ELF-1 (cell line): ENCODE measurements at places on chromosomes 7 and 10.
A peak's percentile ranks its signal among the peaks of the same experiment; 100 is the strongest.

GRCh38 chr7:27723085-27723484, 16.9 kb upstream of the TAX1BP1 start:
- no peak for DNase-seq

GRCh38 chr10:1251769-1252168, 195.6 kb downstream of the WDR37 start:
- no peak for DNase-seq

GRCh38 chr7:138434597-138435019, 25.5 kb upstream of the TRIM24 start:
- DNase-seq: no peak

- DNase-seq: no peak
Observed at GRCh38 chr7:68276725-68277124, 1280.1 kb downstream of the TYW1 start.

- no peak for DNase-seq
Observed at GRCh38 chr7:6256677-6257535, 15.5 kb downstream of the CYTH3 start.

DNA sequence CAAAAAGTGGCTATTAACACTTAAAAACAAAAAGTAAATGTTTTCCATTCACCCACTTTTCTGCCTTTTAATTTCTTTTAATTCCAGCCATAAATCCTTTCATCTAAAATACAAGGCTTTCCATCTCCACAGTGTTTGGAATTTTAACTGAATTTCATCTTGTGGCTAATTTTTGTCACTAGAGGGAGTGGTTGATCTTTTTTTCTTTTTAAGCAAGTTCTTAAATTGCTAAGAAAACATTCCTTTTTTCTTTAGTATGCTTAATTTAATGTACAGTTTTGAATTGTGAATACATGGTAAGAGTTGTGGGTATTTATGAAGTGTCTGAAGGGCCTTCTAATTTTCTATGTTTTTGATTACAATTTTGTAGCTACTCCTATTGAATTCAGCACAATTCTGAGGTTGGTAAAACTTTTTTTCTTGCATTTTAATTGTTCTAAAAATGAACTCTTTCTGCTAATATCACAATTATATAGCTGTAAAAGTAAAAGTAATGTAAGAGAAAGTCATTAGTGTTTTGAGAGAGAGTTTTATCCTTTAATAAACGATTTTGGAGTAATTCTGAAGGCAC, 54.9 kb upstream of the ANK3 start:
- DNase-seq: no peak

DNA sequence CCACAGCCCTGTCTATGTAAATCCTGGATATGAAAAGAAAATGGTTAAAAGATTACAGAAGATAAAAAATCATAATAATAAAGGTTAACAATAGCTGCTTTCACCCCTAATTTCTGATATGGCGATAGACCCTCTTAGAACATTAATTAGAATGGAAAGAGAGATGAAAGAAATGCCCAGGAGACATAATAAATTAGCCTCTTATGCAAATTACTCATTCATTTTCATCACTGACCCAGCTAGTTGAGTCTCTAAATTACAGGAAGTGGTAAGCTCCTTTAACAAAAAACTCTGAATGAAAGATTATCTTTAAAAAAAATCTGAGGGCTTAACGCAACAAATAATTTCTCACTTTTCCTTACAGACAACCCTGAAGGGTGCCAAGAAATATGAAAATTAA, 12.4 kb downstream of the GFRA1 start:
- DNase-seq: no peak

- no peak for DNase-seq
Observed at GRCh38 chr7:54811041-54811845, 52.2 kb upstream of the SEC61G start.

- no peak for DNase-seq
Observed at GRCh38 chr10:127987467-127988380, 80.8 kb downstream of the PTPRE start.

GRCh38 chr7:100013328-100013676, 2.1 kb upstream of the ZKSCAN1 start:
- DNase-seq: no peak

DNA sequence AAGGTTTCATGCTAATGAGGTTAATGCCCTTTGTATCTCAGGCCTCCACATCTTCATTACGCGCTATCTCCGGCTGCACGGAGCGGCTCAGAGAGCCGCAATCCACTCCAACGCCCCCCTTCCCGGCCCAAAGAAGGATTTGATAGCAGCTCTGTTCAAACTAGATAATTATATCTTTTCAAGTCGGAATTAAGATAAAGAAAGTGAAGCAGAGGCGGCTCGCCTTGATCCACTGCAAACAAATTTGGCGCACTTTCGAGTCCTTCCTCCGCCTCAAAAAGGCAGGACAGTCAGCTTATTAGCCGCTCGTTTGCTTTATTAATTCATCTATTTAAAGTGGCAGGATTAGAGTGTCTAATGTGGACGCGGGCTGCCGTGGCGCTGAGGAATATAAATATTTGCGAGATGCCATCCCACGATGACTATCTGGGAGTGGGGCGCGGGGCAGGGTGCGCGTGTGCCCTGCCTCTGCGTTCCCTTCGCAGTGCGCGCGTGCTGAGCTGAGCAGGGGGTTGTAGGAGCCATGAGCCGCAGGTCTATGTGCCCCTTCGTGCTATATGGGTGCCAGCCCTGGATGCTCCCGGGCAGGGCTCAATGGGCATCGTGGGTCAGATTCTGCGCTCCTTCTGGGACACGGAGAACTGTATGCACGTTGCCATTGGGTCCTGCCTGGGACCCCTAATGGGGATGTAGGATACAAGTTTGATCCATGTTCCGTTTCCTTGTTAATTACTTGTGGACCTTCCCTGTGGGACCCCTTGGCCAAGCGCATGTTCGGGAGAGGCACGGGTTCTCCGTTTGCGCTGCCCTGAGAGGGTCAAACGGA, 9.0 kb downstream of the EMX2 start:
- no peak for DNase-seq

DNA sequence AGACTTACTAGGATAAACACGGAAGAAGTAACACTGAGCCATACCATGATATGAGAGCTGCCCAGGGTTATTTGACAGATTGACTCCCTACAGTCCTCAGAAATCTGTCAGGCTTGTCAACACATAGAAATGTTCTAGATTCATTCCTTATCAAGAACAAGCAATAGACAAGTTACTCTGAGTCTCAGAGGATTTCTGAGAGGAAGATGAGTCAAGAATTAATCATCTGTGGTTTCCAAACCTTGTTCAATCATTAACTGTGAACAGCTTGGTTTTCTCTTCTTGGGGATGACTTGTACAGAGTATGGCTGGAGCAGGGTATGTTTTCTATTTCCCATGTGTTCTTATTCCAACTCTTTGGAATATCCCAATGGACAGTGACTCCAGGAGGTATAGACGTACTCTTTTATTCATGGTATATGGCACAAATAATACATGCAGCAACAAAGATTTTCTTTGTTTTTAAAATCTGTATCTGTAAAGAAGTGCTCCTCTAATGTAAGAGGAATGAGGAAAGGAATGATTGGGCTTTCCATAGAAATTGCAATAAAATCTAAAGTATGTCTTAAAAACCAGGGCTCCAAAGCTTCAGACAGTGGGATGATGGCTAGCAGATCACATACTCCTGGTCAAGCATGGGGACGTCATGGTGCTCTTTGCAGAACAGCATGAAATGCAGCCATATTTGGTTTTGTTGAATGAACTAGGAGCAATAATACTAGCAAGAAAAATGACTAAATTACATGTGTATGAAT, 11.9 kb upstream of the SFR1 start:
- no peak for DNase-seq

GRCh38 chr7:66627881-66628360, 760 bp upstream of the KCTD7 start:
- DNase-seq: no peak

DNA sequence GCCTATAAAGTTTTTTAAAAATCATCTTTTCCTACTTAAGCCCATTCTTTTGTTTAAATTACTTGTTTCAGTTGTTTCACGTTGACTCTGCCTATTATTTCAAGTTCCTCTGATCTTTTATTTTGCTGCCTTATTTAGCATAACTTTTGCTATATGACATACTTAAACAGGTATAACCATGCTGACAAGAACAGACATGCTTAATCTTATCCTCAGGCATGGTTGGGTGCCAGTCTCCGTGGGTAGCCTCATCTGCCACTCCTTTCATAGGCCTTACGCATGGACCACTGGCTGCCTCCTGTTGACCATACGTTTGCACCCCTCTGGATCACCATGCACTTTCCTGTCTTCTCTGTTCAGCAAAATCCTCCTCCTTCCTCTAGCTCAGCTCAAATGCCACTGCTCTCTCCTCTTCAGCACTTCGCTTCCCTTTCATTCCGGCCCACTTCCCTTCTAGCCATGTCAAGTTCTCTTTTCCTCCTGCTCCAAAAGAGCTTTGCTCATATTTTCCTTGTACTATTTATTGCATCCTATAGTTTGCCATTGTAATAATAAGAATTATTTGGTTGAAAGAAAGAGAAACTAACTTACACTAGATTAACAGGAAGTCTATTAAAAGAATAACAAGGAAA, 10.0 kb upstream of the TSPAN33 start:
- DNase-seq: no peak

DNA sequence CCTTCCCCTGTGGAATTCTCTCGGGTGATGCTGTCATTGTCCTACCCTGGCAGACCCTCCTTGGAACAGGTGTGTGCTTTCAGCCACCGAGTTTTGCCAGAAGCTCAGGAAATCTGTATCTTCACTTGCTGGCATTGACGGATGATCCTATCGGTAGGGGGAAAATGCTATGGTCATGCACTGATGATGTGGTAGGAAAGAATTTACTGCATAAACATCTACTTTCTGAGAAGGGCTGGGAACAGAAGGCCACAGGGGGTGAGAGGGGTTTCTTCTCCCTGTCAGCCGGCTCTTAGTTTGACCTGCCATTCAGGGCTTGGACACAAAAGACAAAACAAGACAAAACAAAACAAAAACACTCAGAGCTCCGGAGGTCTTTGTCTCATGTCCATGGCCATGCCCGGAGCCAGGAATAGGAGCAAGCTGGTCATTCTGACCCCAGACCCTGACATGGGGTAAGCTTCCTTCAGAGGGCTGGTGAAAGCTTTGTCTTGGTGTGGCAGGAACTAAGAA, 43.6 kb upstream of the CARD11 start:
- DNase-seq: peak; percentile 23

DNA sequence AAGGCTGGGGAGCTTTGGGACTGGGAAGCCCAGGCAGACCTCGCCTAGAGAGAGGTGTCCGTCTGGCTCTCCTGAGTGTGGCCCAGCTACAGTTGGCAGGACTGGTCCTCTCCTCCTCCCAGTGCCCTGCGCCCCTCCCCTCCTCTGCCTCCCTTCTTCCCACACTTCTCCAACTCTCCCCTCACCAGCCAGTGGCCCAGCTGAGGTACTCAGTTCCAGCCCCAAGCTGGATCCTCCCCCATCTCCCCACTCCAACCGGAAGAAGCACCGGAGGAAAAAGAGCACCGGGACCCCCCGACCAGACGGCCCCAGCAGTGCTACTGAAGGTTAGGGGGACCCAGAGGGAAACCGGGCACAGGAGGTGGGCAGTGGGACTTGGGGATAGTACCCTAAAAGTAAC, 27.7 kb downstream of the GBX1 start:
- DNase-seq: no peak

DNA sequence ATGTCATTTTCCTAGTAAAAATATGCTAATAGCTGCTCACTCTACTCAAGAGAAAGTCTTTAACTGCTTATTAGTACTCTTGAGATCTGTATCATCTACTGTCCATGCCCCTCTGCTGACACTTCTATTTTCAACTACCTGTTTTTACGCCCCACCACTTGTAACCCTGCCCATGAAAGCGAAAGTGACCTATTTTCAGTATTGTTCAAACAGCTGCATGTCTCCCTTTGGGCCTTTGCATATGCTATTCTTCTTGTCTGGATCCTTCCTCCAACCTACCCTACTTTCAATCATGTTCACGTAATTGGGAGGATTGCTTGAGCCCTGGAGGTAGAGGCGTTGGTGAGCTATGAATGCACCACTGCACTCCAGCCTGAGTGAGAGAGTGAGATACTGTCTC, 1481.3 kb downstream of the GATA3 start:
- DNase-seq: no peak

DNA sequence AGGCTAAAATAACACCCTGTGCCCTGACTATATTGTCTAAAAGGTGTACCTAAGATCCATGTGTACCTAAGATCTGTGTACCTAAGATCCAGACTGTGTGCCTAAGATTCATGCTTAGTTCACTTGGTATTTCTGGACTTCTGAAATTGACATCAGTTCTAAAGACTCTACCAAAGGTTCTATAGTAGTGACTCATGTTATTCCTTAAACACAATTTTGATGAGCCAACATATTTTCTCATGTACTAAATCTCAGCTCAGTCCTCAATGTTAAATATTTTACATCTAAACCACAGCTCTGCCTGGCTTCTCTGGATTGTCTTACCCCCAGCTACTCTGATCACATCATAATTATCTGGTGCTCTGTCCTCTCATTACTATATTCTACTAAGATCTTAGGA, 802.3 kb upstream of the SORCS1 start:
- no peak for DNase-seq

DNA sequence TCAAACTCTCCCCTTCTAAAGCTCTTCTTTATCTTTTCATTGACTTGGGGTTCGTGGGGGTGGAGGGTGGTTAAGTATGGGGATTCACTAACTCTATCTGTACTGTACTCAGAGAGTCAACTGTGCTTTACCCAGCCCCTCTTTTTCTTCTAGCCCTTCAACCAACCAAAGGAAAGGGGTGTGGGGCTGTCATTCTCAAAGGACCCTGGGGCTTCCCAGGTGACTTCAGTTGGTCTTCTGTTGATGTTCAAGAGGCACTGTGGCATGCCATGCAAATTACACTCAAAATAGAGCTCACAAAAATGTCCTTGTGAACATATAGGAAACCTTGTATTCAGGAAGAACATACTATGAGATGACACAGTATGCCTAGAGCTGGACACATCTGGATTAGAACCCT, 16.9 kb upstream of the RHOBTB1 start:
- DNase-seq: no peak

GRCh38 chr10:51892965-51893658, 193.7 kb upstream of the CSTF2T start:
- peak; percentile 19 for DNase-seq

DNA sequence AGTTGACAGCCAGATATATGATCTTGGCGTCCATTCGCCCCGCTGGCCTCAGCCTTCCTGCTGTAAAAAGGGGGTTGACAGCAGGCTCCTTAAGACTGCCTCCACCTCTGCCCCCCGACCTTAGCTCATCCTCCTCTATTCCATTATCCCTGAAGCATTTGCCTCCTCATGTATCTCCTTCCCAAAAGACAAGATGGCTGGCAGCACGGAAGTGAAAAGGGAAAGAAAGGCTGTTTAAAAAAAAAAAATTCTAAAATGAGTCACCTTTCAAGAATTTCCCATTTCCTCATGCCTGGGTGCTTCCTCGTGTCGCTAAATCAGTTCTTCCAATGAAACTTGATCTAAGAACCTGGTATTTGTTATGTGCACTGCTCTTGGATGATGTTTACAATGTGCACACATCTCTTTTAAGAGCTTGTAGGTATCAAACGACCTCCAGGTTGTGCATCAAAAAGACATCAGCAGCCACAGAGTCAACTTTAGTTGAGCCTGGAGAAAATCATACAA, 1.7 kb downstream of the SCRN1 start:
- DNase-seq: peak; percentile 85
